Stimulated activated CD8-positive, alpha-beta memory T cell treated with anti-CD3 and anti-CD28 coated beads, Interleukin-2, amount 100 ng/mL, for 1 hour (primary cell): ENCODE measurements at places on chromosomes 1 and 21.

GRCh38 chr1:58884706-58885661 is 101.1 kb upstream of the JUN start:
- DNase-seq = no peak

GRCh38 chr1:18217398-18218043 is 109.9 kb downstream of the IGSF21 start:
- DNase-seq = no peak

- DNase-seq = no peak
Measured at GRCh38 chr1:198605406-198605805, 33.4 kb upstream of the PTPRC start.

GRCh38 chr1:58155418-58156123 is 391.0 kb downstream of the OMA1 start:
- DNase-seq = no peak

DNA sequence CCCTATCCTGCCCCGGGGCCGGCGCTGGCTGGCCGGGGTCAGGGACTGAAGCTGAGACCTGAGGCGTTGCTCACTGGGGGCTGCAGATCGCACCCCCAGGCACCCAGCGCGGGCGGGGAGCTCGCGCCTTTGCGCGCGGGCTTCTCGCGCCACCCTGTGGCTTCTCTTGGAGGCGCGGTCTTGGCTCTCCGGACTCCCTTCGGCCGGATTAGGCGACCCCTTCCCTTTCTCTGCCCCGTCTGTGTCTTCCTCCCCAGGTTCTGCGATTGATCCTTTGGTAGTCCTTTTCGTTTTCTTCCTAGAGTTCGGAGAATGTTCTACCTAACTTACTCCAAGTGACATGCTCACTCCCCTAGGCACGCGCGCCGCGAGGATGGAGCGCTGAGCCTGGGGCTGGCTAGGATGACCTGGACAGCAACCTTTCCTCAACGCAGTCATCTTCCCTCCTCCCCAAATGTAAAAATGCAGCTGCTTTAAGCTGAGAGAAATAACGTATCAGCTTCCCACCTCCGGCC is 495 bp upstream of the NTRK1 start:
- peak; percentile 33 for DNase-seq

GRCh38 chr1:179327196-179327595 is 33.6 kb downstream of the SOAT1 start:
- DNase-seq = no peak

GRCh38 chr1:54095546-54096226 is 42.3 kb downstream of the TCEANC2 start:
- DNase-seq = no peak

DNA sequence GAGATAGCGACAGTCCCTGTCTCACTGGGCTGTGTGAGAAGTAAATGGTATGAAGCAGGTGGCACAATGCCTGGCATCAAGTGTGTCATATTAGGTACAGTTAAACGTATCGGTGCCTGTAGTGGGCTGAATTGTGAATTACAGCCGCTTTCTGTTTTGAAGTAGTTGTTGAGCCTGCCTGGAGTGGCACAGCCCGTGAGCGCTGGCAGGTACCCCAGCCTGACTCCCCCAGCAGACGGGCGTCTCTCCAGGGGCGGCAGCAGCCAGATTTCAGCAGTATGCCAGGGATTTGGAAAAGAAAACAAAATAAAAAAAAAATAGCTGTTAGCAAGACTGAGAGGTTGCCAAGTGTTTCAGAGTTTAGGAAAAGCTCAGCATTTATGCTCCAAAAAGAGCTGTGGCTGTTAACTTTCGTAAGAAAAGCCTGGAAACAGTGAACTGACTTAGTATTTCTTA is 26.6 kb upstream of the GPR153 start:
- no peak for DNase-seq

DNA sequence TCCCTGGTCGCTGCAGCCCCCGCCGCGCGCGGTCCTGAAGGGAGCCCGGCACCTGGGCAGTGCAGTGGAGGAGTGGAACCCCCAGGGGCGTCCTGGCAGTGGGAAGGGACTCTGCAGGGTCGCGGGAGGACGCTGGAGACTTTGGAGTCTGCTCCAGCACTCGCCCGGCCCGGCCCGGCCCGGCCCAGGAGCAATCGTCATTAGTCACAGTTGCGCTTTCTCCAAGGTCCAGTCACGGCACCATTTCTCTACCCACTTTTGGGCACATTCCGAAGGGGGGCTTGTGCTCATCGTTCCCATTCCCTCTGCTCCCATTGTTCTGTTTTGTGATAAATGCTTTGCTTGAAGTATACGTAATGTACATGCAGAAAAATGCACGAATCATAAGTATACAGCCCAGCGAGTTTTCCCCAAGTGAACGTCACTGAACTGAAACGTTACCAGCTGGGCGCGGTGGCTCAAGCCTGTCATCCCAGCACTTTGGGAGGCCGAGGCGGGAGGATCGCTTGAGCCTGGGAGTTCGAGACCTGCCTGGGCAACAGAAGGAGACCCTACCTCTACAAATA is 999 bp downstream of the THAP3 start:
- DNase-seq = no peak

- no peak for DNase-seq
Measured at GRCh38 chr1:198267056-198267455, 110.3 kb downstream of the NEK7 start.

DNA sequence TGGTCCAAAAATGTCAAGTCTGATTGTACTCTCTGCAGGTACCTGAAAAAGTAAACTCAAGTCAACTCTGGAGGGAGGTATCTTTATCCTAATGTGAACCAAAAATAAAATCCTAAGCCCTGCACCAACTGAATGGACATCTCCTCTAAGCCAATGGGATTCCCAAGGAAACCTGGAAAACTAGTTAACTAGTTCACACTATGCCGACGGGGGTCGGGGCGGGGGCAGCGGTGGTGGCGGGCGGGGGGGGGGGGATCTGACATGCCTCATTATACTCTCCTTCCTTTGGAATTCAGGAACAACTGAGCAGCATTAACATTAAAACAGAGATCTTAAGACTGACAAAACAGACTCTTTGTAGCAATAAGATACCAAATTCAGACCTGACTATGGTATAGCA is 452.6 kb upstream of the CAMK1G start:
- DNase-seq = no peak

GRCh38 chr1:31626223-31627207 is 9.0 kb downstream of the HCRTR1 start:
- DNase-seq = no peak

DNA sequence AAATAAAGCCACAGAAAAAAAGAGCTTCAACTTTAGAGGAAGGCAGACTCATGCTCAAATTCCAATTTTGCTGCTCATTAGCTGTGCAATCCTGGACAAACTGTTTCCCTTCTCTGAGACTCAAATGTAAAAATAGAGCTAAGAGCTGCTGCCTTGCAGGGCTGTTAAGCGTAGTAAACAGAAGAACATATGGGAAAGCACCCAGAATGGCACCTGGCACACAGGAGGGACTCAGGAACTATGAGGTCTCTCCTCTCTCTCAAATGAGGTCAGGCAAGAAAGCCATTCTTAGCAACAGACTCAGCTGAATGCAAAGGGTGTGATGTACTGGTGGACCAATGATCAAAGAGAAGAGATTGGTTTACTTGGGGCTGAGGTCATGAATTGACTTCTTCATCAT is 61.3 kb downstream of the TRABD2B start:
- DNase-seq = no peak

DNA sequence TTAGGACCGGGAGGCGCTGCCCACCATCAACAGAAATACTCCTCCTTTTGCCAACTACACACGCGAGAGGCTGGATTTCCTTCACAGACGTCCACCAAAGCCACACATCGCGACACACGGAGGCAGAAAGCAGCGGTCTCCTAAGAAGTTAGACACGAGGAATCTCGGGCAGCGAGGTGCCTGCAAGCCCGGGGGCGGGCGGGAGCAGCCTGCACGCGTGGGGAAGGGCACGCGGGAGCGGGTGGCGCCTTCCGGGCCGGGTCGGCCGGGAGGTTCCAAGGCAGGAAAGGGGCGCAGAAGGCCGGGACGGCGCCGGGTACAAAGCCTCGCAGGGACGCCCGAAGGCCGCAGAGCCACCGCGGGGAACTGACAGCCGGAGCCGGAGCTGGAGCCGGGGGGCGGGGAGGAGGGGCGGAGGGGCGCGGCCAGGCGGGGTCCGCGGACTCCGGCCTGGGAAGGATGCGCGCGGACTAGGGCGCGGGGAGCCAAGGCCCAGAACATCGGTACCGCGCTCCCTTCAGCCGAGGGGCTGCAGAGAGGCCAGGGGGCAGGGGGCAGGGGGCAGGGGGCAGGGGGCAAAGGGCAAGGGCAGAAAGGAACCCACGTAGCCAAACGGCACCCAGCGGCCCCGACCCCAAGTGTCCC is 722 bp downstream of the NPHP4 start:
- DNase-seq = no peak

DNA sequence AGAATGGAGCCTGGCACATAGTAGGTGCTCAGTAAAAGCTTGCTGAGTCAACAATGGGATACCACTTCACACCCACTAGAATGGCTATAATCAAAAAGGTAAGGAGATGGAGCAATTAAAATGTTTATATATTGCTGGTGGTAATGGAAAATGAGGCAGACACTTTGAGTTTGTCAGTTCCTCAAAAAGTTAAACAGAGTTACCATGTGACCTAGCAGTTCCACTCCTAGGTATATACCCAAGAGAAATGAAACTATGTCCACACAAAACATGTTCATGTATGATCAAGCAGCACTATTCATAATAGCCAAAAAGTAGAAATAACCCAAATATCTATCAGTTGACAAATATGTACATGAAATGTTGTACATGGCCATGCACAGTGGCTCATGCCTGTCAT is 74.8 kb upstream of the ECE1 start:
- no peak for DNase-seq

GRCh38 chr1:115459161-115459560 is 121.1 kb upstream of the NGF start:
- DNase-seq = no peak

DNA sequence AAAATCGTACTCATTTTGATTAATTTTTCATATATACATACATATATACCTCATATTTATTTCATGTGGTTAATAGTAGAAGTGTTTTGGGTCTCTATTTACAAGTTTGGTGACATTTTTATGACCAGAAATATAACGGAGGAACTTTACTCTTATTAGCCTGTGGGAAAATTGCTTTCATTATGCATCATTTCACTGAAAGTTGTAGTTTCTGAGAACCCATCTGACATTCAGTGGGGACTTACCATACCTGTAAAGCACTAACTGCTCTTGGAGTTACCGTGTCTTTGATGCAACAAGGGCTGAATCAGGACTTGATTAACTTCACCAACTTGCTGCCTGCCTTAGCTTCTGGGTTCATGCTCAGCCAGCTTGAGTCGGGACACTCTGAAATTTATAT is 49.9 kb upstream of the ITPKB start:
- no peak for DNase-seq

GRCh38 chr1:115251856-115252255 is 86.2 kb downstream of the NGF start:
- no peak for DNase-seq

DNA sequence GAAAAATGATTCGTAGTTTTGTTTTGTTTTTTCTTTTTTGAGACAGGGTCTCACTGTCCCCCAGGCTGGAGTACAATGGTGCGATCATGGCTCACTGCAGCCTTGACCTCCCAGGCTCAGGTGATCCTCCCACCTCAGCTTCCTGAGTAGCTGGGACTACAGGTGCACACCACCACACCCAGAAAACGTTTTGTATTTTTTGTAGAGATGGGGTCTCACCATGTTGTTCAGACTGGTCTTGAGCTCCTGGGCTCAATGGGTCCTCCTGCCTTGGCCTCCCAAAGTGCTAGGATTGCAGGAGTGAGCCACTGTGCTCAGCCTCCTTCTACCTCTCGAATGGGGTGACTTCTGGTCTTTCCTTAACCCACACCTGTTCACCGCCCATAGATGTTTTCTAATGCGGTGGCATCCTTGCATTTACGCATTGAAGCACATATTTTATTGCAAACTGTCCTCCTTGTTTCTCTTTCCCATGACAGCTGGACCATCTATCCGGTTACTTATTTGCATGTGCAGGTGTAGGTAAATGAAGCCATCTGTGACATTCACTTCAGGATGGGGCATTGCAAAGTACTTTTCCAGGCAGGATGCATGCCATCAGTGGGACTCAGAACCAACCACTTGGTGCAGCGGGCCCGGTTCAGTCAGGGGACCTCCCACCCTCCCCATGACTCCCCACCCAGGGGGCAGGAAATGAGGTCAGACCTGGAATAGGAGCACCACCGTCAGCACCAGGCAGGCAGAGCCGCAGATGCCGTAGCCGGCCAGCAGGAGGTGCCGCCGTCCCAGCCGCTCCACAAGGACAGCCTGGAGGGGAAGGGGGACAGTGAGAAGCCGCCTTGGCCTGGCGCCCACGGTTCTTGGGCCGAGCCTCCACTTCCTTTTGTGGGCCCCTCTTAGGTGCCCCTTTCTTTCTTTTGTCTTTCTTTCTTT is 16.5 kb downstream of the SLC2A7 start:
- peak; percentile 2 for DNase-seq

DNA sequence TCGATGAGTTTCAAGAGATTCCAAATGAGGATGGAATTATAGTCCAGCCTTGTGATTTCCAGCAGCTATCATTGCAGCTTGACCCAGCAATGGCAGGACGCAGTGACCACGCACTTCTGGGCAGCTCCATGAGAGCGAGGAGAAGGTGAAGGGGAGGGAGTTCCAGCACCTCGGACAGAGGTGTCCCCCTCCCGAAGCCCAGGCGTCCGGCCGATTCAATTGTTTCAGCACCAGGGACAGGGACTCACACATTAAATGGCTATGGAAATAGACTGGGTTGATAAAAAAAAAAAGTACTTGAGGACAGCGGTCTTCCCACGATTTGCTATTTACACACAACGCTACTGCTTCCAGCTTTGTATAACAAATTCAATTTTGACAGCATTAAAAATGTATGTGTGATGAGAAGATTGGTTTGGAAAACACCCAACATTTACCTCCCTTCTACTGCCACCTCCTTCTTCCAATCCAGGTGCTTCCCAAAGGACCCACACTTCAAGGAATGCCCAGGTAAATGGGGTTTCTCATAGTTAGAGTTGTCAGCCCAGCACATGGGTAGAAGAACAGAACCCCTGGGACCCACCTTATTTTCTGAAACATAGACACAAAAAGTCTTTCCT is 71.8 kb downstream of the DISP3 start:
- no peak for DNase-seq

DNA sequence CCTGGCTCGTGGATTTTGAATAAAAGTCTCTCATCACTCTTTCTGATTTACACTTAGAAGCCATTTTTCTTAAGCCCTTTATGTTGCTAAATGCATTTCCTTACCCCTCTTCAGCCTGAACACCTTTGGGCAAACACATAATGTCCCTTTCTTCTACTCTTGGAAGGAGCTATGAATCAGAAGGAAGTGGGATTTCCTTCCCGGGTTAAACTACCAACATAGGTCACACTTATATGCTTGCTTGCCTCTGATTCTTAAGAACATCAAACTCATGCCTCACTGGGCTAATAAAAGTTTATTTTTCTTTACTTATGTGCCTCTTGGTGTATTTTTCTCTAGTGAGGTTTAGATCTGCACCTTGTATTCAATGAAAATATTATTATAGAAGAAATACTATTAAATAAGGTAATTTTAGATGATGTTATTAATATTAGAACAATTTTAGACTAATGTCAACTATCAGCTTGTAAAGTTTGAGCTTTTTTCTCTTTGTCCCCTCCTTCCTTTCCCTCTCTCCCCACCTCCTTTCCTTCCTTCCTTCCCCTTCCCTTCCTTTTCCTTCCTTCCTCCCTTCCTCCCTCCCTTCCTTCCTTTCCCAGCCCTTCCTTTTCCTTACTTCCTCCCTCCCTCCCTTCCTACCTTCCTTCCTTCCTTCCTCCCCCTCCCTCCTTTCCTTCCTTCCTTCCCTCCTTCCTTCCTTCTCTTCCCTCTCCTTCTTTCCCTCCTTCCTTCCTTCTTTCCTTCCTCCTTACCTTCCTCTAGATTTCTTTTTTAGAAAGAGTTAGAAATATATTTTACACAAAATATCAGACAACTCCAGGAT is 66.5 kb upstream of the KCNJ6 start:
- DNase-seq = no peak
